ENCODE measurements at places on chromosomes 4 and X.

DNA sequence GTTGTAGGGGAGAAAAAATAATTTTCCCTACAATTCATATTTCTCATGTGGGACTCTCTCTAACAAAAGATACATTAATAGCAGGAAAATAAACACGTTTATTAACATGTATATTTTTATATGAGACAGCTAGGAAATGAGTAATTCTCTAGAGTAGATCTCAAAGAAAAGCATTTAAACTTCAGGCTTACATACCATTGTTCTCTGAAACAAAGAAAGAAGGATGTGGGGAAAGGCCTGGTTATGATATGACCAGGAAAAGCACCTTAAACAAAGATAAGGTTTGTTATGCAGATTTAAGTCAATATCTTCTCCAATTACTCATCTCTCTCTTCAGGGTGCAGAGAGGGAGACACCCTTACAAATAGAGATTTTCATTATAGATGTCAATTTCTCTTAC, 131.3 kb downstream of the SLC7A11 start:
- no peak for DNase-seq

- peak; percentile 80 for DNase-seq
These were observed 259.6 kb downstream of the UNC5C start for GRCh38 chr4:95289028-95289634.

GRCh38 chr4:187474238-187474637, 521.3 kb upstream of the ZFP42 start:
- no peak for DNase-seq

DNA sequence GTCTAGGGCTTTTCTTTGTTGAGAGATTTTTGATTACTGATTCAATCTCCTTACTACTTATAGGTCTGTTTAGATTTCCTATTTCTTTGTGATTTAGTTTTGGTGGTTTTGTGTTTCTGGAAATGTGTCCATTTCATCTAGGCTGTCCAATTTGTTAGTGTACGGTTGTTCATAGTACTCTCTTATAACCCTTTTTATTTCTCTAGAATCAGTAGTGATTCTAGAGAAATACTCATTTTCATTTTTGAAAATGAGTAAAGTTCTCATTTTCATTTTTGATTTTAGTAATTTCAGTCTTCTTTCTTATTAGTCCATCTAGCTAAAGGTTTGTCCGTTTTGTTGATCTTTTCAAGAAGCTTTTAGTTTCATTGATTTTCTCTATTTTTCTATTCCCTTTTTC, 7.5 kb downstream of the IL13RA1 start:
- no peak for DNase-seq

DNA sequence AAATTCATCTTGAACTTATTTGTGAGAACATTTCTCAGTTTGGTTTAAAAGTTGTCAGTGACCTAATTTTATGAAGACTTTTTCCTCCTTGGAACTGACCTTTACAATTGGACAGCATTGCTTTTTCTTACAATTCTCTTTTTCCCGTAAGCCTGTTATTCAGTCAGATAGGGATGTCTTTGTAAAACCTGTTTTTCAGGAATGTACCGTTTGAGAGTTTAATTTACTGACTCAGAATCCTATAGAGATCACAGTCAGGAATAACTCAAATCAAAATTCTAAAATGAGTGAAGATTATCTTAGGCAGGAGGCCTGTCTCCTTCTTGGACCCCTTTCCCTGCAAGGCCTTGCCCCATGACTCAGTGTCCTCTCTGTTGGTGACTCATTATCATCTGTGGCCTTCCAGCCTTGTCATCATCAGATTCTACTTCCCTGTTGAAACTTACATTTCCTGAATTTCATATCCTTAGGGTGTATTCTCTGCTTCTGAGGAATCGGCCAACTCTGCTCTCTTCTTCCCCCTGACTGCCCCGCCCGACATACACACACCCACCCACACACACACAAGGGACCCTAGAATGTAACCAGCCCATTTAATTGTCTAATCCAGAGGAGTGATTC, 99.8 kb downstream of the ARHGAP10 start:
- DNase-seq: peak; percentile 86

DNA sequence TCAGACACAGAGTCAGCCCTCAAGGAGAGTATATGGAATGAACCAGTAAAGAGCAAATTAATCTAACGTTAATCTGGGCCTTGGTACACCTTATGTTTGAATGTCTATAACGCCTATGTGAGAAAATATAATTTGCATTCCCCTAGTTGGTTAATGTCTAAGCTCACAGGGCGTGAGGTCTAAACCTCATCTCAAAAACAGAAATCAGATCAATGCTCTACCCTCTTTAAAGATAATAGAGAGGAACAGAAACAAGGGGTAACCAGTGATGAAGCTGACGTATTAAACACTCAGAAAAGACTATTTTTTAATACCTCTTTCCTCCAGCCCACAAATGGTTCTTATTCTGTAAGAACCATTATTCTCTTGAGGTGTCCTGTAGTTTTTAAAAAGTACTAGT, 369.2 kb upstream of the NOCT start:
- DNase-seq: no peak

DNA sequence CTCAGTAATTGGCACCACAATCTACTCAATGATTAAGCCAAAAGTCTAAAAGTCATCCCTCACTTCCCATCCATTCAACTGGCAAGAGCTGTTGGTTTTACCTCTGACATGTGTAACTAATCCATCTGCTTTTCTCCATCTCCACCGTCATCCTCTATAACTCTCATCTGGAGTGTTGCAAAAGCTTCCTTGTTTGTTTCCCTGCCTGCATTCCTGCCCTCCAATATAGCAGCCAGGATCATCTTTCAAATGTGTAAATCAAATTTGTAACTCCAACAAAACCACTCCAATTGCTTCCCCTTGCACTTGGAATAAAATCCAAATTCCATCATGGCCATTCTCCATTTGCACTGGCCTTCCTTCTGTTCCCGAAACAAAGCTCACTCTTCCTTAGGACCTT, 4.3 kb upstream of the PLAC8 start:
- DNase-seq: peak; percentile 41

- DNase-seq: no peak
These were observed 49.6 kb downstream of the SMAD1 start for GRCh38 chr4:145531223-145531622.

DNA sequence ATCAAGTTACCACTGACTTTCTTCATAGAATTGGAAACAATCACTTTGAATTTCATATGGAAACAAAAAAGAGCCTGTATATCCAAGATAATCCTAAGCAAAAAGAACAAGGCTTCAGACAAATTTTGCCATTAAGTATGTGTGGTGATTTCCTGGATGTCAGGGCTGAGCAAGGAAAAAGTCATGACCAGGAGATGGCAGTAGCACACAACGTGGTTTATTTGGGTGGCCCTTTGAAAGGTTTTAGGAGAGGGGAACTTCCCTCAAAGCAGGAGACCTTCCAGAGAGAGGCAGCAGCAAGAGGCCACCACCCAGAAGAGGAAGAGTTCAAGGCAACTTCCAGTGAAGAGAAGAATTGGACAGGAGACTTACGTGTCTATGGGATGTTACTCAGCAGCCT, 18.1 kb upstream of the ZXDB start:
- DNase-seq: peak; percentile 17

- DNase-seq: peak; percentile 28
These were observed 88.1 kb downstream of the CAMK2D start for GRCh38 chr4:113673450-113673849.

GRCh38 chrX:40651620-40652223, 4.4 kb upstream of the CXorf38 start:
- DNase-seq: peak; percentile 70

- no peak for DNase-seq
These were observed 120.2 kb downstream of the PAPSS1 start for GRCh38 chr4:107599841-107600240.

GRCh38 chr4:94798808-94799207, 41.1 kb downstream of the BMPR1B start:
- peak; percentile 39 for DNase-seq

DNA sequence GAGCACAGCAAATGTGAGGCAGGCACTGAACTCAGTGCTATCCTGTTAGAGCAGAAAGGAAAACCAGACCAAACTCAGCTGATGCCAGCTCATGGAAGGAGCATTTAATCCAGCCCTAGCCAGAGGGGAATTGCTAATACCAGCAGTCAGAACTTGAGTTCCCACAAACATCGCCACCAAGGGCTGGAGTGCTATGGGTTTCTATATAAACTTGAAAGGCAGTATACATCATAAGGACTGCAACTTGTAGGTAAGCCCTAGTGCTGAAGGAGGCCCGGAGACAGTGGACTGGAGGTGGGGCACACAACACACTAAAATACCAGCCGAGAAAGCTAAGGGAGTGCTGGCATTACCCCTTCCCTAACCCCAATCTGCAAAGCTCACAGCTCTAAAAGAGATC, 440.2 kb downstream of the PRR32 start:
- DNase-seq: no peak

DNA sequence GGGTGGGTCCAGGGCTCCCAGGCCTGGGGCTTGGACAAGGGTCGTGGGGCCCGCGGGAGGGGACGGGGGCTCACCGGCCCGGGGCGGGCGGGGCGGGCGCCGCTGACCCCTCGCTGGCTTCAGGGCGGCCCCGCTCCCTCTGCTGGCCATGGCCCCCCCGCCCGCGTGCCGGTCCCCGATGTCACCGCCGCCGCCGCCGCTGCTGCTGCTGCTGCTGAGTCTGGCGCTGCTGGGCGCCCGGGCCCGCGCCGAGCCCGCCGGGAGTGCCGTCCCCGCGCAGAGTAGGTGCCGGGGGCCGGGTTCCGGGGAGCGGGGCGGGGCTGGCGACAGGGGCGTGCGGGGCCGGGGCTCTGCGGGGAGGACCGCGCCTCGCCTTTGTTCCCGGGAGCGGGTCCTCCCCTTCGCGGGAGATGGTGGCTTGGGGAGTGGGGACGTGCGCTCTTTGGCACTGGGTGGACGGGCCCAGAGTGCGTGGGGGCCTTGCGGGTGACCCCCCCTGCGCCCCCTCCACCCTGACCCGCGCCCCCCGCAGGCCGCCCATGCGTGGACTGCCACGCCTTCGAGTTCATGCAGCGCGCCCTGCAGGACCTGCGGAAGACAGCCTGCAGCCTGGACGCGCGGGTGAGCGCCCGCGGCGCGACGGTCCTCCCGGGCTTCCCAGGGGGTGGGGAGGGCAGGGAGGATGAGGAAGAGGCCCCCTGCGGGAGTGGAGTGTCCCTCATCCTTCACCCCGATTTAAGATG, 16.8 kb upstream of the NAT8L start:
- DNase-seq: no peak

- DNase-seq: no peak
These were observed 57.1 kb downstream of the PDLIM5 start for GRCh38 chr4:94508806-94509205.

- DNase-seq: peak; percentile 71
These were observed 25.6 kb upstream of the TBC1D19 start for GRCh38 chr4:26558166-26558895.

GRCh38 chrX:78513971-78514738, 145.0 kb downstream of the RTL3 start:
- DNase-seq: no peak

- peak; percentile 56 for DNase-seq
These were observed 81.8 kb upstream of the NAP1L5 start for GRCh38 chr4:88779431-88779830.

DNA sequence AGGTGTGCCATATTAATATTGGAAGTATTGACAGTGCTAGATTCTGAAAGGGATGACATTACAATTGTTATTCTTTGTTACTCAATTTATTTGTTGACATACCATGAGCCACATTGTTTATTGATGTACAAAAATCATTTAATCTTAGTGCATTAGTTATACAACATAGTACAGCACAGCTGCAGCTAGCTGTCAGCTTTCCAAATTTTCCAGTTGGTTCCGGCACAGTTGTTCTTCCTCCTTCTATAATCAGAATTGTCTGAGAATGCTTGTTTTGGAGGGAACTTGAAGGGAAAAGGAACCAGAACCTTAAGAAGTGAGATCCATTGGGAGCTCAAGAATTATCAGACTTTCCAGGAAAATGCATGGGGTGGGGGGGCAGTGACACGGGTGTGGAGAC, 281.4 kb downstream of the ZIC3 start:
- DNase-seq: no peak

DNA sequence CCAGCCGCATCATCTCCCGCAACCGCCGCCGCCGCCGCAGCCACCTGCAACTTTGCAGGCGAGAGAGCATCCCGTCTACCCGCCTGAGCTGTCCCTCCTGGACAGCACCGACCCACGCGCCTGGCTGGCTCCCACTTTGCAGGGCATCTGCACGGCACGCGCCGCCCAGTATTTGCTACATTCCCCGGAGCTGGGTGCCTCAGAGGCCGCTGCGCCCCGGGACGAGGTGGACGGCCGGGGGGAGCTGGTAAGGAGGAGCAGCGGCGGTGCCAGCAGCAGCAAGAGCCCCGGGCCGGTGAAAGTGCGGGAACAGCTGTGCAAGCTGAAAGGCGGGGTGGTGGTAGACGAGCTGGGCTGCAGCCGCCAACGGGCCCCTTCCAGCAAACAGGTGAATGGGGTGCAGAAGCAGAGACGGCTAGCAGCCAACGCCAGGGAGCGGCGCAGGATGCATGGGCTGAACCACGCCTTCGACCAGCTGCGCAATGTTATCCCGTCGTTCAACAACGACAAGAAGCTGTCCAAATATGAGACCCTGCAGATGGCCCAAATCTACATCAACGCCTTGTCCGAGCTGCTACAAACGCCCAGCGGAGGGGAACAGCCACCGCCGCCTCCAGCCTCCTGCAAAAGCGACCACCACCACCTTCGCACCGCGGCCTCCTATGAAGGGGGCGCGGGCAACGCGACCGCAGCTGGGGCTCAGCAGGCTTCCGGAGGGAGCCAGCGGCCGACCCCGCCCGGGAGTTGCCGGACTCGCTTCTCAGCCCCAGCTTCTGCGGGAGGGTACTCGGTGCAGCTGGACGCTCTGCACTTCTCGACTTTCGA, 654 bp downstream of the ATOH1 start:
- no peak for DNase-seq

- no peak for DNase-seq
These were observed 3.4 kb upstream of the ZRSR2 start for GRCh38 chrX:15786915-15787314.

DNA sequence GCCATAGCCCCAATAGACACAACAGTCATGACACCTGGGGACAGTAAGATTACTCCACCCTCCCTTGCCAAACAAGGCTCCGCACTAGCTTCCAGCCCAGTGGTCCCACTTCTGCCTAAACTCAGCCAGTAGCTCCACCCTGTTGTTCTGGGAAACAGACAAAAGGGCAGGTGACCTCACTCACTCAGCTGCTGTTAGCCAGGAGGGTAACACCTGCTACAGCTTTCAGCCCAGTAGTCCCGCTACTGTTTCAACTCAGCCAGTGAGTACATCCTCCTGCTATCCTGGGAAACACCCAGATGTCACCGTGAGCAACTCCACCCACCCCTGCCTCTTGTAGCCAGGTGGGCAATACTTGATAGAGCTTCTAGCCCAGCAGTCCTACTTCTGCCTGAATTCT, 162.7 kb upstream of the CPXCR1 start:
- no peak for DNase-seq

GRCh38 chr4:83862471-83862870, 326.6 kb downstream of the GPAT3 start:
- DNase-seq: peak; percentile 52

DNA sequence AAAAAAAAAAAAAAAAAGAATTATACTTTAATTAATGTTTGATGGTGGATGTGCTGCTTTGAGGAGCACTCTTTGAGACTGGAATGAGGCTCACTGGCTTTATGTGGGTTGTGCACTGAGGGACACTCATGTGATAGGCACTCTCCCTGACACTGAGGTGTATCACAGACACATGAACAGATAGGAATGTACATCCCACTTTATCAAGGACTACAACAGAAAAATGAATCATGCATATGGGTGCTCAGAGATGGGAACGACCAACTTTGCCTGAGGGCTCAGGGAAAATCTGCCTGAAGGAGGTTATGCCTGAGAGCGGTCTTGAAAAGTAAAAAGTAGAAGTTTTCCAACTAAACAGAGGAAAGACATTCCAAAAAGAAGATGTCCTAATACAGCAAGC, 97.7 kb upstream of the RBPJ start:
- DNase-seq: peak; percentile 65

Measured in iris pigment epithelial cell (primary cell).